Stimulated activated CD4-positive, alpha-beta T cell treated with anti-CD3 and anti-CD28 coated beads, Interleukin-4, amount 100 ng/mL, for 24 hours (primary cell): ENCODE measurements at places on chromosomes 4 and X.

GRCh38 chr4:182724414-182724813 lies 192.8 kb downstream of the DCTD start:
- DNase-seq = no peak

- DNase-seq = peak; percentile 68
Observed at GRCh38 chr4:153153339-153153871, 50.8 kb upstream of the TRIM2 start.

DNA sequence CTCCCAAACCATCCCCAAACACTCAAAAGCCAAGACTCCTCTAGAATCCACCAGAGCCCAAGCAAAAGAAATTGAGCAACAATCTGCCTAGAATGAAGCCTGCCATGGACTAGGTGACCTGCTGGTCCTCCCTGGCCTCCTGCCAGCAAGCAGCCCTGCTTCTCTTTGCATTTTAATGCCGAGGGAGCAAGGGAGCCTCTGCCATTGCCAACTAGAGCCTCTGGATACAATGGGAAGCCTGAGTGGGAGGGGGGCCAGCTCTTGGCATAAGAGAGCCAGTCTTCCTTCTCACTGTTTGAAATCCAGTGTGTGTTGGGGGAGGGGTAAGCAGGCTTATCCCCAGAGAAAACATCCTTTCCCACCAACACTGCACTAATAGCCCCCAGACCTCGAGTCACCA lies 1.5 kb upstream of the GDPD2 start:
- DNase-seq = no peak

DNA sequence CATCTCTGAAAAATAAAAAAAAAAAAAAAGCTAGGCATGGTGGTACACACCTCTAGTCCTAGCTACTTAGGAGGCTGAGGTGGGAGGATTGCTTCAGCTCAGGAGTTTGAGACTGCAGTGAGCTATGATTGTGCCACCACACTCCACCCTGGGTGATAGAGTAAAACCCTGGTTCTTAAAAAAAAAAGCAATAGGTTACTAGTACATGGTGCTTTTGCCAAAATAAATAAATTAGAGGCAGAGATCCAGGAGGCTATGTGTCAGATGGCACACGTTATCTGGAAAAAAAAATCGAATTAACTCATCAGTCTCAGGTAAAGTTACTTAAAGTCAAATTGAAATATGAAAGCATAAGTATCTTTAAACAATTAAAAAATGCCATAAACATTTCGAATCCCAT lies 94.3 kb downstream of the VCX3A start:
- no peak for DNase-seq

DNA sequence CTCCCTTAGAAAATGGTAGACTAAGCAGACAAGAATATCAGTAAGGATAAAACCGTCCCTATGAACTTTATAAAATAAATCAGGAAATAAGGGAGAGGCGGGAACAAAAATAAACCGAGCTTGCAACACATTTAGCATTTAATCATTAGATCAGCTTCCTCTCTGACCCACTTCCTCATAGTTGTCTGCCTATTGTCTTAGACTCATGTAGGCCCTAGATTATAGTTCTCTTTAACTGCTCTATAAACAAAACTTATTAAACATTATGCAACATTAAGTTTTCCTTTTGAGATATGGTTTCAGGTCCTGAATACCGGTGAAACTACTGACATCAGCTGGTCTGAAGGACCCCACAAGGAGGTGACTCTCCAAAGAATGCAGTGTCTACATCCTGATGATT lies 15.8 kb upstream of the SRD5A3 start:
- no peak for DNase-seq

DNA sequence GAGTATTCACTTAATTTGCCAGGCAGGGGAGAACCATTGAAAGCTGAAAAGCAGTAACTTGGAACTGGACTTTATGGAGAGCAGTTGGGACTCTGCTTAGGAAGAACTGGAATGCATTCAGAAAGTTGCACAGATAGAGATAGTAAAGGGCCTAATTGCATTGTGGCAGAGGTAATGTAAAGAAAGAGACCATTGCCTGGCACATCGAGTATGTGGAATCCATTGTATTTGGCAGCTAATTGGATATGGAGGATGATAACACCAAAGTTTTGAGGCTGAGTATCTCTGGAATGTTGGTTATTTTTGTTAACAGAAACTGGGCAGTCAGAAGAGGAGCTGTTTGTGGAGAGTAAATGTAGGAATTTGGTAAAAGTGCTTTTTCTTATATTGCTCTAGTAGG lies 169.9 kb downstream of the BMPR1B start:
- no peak for DNase-seq

DNA sequence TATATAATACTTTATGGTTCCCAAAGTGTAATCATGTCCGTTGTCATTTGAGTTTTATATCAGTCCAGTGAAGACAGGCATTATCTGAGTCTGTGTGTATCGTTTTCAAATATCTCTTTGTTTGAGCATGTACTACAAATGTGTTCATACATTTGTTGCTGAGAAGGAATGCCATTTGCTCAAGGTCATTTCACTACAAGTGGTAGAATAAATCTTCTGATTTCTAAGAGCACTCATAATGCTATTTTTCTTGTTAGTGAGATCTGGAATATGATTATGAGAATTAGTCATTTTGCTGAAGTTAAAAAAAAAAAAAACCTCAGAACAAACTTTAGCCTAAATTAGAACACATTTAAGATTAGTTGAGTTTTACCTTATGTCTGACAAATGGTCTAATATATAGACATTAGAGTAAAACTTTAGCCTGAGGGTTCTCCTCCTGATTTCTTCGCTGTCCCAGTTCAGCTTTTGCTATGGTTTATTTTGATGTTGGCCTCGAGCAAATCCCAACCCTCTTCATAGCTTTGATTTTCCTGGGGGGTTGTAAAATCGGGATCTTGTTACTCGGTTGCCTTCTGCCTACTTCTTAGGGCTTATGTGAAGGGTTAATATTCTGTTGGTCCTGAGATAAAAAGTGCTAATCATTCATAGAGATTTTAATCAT lies 87.1 kb downstream of the TMEM131L start:
- no peak for DNase-seq

DNA sequence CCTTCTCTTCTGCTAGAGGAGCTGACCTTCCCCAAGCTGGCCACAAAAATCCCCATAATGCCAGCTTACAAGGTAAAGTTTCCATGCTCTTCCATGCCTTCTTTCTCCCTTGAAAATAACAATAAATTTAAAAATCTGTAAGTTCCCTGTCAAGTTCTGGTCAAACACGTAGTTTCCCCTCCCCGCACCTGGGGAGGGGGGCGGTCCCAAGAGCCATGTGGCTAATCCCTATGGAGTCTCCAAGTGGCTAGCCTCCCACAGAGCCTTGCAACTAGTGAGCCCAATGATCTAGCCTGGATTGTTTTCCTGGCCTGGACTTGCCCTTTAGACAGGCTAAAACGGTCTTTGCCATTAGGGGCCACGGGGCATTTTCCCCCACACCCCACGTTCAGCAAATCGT lies 2.1 kb upstream of the NRK start:
- no peak for DNase-seq

DNA sequence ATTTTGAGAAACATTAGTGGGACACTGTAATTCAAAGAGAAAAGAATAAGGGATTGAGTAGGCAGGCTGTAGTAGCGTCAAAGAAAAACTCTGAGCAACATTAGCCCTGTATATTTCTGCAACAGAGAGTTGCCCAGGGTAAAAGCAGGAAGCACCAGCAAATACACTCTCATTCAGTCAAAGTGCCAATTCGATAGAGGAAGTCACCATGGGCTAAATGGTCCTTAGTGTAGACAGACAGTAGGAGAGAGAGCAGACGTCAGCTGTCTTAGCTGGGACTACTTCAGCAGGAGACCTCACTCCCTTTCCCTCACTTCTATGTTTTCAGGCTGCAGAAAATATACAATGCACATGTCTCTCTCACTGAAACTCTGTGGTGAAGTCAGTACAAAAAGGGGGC lies 2073.8 kb upstream of the TENM3 start:
- no peak for DNase-seq

- no peak for DNase-seq
Observed at GRCh38 chrX:25158635-25159034, 142.9 kb upstream of the ARX start.

GRCh38 chr4:10013722-10014121 lies 7.6 kb downstream of the SLC2A9 start:
- peak; percentile 21 for DNase-seq

GRCh38 chr4:25925486-25926201 lies 11.6 kb downstream of the SMIM20 start:
- peak; percentile 29 for DNase-seq

DNA sequence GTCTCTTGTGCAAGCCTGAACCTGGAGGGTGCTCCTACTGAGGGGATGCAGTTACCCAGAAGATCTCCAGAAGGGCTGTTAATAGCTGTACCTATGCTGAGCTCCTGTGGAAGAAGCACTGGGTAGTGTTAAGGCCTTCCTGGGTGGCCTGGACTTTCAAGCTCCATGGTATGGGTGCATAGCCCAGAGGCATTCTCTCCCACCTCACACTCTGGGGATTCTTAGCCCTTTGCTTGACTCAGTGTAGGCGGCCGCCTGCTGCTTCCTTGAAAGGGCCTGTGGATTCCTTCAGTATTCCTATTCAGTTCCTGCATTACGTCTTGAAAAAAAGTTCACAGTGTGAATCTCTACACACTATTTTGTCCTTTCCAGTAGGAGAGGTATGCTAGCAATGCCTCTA lies 235.7 kb upstream of the MAGEB16 start:
- DNase-seq = no peak

GRCh38 chr4:140648716-140649308 lies 80.1 kb upstream of the UCP1 start:
- DNase-seq = no peak

DNA sequence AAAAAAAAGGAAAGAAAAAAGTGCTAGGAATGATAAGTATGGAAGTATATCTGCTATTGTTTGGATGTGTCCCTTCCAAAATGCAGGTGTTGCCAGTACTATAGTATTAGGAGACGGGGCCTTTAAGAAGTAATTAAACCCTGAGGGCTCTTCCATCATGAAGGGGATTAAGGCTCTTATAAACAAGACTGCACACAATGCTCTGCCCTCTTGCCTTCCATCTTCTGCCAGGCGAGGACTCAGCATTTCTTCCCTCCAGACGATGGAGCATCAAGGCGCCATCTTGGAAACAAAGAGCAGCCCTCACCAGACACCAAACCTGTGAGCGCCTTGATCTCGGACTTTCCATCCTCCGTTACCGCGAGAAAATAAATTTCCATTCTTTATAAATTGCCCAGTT lies 120.1 kb upstream of the GPM6A start:
- DNase-seq = no peak

DNA sequence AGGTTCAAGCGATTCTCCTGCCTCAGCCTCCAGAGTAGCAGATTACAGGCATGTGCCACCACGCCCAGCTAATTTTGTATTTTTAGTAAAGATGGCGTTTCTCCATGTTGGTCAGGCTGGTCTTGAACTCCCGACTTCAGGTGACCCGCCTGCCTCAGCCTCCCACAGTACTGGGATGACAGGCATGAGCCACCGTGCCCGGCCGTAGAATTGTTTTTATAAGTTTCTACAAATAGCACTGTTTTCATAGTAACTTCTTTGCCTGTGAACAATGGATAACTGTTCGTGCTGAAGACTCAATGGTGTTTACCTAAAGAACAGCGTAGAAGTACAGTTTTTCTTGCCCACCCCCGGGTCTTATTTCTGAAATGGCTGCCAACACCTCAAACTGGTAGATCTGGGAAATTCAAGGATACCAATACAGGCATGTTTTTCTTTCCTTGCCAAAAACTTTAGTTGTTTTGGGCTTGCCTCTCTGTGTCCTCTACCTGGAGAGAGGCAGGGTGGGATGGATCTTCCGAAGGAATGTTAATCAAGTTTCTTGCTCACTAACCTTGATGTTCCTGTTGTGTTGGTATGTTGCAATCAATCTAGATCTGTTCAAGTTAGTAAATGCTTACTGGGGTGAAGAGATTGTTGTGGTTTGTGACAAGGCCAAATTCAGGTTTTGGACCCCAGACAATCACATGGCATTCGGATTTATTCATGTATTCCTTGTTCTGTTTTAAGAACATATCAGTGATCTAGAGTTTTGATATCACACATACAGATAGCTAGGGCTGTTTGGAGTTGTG lies 2.8 kb upstream of the RUFY3 start:
- no peak for DNase-seq

DNA sequence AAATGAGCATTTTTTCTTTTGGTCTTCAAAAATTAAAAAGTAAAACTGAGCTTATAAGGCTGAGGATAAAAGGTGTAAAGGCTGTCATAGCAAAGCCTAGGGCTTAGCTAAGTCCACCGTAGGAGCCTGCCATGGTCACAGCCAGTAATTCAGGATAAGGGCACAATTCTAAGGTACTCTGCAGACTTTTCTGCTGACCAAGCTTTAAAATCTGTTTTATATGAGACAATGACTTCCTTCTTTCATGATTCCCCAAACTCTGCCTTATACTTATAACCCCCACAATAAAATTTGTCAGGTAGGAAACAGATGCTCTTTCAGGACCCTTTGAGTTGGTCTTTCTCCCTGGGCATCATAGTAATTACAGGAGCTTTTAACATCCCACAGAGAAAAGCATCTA lies 138.5 kb downstream of the COL4A6 start:
- no peak for DNase-seq
